Brain pericyte (primary cell): ENCODE measurements at places on chromosomes 7 and 10.

GRCh38 chr10:29802171-29802570 is 167.4 kb upstream of the SVIL start:
- no peak for DNase-seq

DNA sequence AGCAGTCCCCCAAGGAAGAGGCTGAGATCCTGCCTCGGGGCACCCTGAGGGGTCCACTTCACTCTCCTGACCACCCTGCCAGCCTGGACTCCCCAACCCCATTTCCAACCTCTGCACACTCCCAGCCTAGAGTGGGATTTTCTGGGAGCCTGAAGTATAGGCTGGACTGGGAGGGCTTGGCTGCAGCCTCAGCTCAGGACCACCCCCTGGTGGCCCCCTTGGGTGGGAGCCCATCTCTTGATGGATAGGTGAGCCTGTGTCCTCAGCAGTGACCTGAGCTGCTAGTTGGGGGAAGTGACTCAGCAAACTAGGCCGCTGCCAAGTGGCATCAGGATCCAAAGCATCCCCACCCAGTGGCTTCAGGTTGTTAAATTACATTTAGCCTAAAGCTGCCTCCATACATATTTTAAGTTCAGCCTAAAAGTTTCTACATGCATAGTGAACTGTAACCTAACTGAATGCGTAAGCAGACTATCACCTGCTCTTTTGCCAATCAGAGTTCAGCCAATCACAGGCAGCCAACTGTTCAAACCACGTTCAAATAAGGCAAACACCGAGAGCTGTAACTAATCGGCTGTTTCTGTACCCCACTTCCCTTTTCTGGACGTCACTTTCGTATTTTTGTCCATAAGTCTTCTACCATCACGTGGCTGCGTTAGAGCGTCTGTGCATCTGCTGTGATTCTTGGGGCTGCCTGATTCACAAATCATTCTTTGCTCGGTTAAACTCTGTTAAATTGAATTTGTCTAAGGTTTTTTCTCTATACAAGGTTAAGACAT is 144.0 kb downstream of the PLPP4 start:
- no peak for DNase-seq

DNA sequence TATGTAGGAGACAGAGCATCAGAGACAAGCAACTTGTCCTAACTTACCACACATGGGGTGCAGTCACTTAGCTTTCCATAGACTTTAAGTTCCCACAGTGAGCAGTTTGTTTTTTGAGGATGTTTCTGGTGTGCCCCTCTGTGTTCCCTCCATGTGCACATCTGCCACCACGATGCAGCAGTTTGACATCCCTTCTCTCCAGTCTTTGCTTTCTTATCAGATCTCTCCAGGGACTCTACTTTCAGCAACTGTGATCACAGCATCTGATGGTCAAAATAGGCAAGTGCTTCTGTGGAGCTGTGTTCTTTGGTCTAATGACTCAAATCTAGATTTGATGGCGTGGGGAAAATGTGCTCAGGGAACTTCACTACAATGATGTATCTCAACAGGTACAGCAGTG is 96.5 kb upstream of the NAMPT start:
- DNase-seq: no peak

- no peak for DNase-seq
These were observed 24.6 kb upstream of the INMT start for GRCh38 chr7:30727061-30727945.

DNA sequence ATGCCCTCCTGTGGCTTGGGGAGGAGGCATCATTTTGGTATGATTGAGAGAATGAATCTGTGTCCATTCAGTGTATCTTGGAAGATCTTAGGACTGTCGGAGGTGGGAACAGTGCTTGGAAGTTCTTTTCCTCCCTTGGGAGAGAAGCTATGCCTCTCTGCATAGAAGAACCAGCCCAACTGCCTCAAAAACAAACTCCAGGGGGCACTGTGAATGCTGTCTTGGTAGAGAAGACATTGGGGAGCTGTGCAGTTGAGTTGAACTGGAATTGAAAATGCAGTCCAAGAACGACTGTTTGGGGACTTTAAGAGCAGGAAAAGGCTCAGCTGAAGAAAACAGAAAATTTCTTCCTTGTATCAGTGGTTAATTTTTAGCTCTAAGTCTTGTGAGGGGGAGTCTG is 4.9 kb upstream of the GJD4 start:
- no peak for DNase-seq

DNA sequence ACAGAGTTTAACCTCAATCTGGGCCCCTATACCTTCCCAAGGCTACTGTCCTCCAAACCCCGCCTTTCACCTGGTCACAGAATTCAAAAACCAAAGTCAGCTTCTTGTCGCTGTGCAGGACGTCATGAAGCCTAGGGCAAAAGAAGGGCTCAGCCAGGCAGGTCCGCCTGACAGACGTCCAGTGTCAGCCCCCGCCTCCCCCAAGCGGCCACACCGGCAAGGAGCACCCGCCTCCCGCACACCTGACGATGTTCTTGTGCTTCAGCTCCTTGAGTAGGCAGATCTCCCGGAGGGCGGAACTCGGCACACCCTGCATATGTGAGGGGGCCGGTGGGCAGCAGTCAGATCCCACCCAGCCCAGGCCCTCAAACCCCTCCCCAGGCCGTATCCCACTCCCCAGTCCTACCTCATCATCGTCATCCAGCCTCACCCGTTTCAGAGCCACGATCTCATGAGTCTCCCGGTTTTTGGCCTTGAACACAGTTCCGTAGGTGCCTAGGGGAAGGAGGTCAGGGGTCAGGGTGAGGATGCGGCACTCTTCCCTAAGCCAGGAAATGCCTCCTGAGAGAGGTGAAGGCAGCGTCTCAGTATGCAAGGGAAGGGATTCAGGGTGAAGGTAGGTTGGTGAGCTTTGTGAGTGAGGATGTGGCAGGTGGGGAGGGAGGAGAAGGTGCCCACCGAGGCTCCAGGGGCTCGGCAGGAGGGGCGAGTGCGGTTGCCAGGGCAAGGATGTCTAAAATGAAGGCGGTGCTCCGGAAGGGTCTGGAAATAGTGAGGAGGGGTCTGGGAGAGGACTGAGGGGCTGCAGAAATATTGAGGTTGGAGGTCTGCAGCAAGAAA is 811 bp downstream of the CDK5 start:
- DNase-seq: no peak
